T-helper 17 cell (primary cell): ENCODE measurements at places on chromosomes 4 and X.

GRCh38 chr4:185774131-185774653 is 37.8 kb downstream of the SORBS2 start:
- DNase-seq, result no peak

GRCh38 chr4:52001616-52002015 is 18.5 kb downstream of the LRRC66 start:
- DNase-seq, result no peak

DNA sequence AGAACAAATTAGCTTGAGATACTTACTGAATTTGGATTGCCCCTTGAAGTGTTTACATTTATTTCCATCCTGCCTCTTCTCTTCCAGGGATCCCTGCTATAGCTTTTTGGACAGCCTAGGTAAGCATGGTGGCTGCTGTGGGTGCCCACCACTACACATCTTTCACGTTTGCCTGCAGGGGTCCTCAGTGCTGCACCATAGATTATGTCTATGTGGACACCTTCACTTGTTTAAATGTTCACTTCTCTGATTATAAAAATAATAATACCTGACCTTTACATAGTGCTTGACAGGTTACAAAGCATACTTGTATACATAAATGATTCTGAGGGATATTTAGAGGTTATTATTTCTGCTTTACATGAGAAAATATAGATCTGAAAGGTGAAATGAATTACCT is 67.9 kb upstream of the SLC4A4 start:
- DNase-seq, result no peak

- no peak for DNase-seq
Observed at GRCh38 chr4:99572527-99573240, 1.9 kb upstream of the MTTP start.

GRCh38 chrX:130885508-130885907 is 17.5 kb downstream of the ENOX2 start:
- no peak for DNase-seq

DNA sequence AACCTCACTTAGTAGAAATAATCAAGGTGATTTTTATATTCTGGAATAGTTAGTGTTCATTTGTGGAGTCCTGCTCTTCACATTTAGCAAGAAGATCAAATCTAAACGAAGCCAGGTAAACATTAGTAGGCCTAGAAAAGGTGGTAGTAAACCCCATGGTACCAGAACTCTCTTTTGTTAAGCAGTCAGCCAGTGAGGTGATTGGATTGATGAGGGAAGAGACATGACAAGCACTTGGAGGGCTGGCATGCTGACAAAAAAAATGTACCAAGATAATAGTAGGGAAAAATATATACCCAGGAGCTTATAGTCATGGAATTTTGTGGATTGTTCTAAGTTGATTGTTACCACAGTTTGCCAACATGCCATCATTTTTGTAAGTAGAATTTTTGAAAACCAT is 163.8 kb downstream of the BANK1 start:
- no peak for DNase-seq

GRCh38 chr4:153318696-153319320 is 25.7 kb upstream of the MND1 start:
- DNase-seq, result no peak

DNA sequence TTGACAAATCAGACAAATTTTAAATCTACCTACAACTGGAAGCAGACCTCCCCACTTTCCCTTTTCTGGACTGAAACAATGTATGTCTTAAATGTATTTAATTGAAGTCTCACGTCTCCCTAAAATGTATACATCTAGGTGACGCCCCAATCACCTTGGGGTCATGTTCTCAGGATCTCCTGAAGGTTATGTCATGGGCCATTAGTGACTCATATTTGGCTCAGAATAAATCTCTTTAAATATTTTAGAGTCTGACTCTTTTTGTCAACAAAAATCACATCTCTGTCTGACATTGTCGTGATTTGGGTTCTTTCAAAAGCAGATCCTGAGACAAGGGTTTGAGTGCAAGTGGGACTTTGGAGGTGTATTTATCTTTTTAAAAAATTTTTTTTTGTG is 26.2 kb upstream of the BOD1L1 start:
- DNase-seq, result no peak

DNA sequence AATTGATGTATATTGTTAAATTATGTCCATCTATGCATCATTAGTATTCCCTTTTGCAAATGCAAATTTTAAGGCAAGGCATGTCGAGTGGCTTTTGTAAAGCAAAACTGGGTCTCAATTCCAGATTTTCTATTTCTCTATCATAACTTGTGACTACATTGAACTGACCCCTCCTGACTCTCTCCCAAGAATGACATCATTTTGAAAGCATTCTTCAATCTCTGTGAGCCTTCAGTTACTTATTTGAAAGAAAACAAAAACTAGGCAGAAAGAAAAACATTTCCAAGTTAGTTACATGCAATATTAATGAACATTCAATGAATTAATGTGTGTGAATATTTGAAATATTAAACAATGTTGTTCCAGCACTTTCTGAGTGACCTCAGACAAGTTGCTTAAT is 314.3 kb upstream of the CLNK start:
- DNase-seq, result no peak

- DNase-seq, result no peak
Observed at GRCh38 chr4:125440814-125441213, 126.1 kb downstream of the FAT4 start.

DNA sequence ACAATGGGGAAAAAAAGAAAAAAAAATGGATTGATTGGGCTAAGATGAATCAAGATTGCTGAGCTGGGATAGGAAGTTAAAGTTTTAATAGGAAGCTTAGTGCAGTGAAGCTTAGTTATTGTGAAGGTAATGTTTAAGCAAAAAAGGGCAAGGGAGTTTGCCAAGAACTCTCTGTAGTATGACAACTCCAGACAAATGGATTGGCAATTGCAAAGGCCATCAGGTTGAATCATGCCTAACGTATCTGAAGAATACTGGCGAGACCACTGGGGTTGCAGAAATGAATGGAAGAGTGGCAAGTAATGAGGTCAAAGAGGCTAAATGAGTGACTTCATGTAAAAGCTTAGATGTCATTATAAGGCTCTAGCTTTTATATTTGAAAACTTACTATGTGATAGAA is 1654.0 kb downstream of the PCDH7 start:
- DNase-seq, result no peak

DNA sequence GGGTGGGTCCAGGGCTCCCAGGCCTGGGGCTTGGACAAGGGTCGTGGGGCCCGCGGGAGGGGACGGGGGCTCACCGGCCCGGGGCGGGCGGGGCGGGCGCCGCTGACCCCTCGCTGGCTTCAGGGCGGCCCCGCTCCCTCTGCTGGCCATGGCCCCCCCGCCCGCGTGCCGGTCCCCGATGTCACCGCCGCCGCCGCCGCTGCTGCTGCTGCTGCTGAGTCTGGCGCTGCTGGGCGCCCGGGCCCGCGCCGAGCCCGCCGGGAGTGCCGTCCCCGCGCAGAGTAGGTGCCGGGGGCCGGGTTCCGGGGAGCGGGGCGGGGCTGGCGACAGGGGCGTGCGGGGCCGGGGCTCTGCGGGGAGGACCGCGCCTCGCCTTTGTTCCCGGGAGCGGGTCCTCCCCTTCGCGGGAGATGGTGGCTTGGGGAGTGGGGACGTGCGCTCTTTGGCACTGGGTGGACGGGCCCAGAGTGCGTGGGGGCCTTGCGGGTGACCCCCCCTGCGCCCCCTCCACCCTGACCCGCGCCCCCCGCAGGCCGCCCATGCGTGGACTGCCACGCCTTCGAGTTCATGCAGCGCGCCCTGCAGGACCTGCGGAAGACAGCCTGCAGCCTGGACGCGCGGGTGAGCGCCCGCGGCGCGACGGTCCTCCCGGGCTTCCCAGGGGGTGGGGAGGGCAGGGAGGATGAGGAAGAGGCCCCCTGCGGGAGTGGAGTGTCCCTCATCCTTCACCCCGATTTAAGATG is 16.8 kb upstream of the NAT8L start:
- DNase-seq, result peak; percentile 46

GRCh38 chr4:48065587-48066052 is 49.0 kb downstream of the NIPAL1 start:
- no peak for DNase-seq

DNA sequence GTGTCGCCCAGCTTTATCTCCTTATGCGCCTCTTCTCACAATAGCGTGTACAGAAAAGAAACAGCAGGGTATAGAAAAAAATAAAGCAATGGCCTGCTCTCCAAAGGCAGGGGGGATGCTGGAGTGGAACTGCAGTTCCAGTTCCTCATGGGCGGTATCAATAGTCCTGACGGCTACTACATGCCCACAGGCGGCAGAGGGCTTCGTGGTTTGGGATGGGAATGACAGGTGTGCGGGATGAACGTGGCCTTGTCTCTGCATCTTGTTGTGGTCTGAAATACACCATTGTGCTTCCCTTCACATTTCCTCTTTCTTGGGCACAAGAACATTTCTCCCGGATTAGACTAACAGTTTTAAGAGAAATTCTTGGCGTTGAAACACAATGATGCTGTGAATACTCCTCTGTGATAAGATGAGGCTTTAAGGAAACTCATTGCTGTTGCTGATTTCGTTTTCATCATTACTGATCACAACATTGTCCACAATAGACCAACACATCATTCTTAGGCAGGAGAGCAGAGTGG is 124.1 kb upstream of the IGFBP7 start:
- no peak for DNase-seq

- DNase-seq, result no peak
Observed at GRCh38 chr4:89055157-89056080, 1.6 kb downstream of the FAM13A start.

GRCh38 chrX:23901805-23902204 is 5.9 kb downstream of the APOO start:
- no peak for DNase-seq

DNA sequence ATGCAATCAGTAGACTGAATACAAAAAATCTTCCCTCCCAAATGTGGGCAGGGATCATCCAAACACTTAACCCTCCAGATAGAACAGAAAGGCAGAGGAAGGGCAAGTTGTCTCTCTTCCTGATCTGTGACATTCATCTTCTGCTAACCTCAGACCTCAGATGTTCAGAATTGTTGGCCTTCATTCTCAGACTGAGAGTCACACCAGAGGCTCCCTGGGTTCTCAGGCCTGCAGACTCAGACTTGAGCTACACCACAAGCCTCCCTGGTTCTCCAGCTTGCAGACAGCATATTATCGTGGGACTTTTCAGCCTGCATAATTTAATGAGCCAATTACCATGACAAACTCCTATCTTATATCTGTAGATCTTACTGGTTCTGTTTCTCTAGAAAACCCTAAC is 1471.6 kb upstream of the ADGRL3 start:
- no peak for DNase-seq

GRCh38 chrX:119690921-119691716 is 1.8 kb downstream of the SEPTIN6 start:
- no peak for DNase-seq

- no peak for DNase-seq
Observed at GRCh38 chr4:168483811-168484210, 3.5 kb upstream of the DDX60L start.

DNA sequence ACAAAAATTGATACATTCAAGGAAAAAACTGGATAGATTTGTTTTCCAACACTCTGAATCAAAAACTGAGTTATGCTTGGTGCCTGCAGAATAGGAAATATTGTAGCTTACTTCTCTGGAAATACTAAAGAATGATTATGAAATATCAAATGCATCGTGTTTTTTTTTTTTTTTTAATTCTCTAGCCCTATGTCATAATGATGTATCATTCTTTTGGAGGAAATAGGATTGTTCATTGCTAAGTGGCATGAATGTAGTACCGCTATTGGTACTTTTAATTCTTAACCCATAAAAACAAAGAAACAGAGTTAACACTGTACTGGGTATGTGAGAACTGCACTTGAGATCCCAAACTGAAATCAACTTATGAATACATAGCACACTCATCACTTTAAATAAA is 7.6 kb upstream of the FAM200B start:
- no peak for DNase-seq

GRCh38 chr4:22486276-22486675 is 29.6 kb downstream of the ADGRA3 start:
- no peak for DNase-seq

- no peak for DNase-seq
Observed at GRCh38 chr4:107692202-107692601, 27.8 kb downstream of the PAPSS1 start.

GRCh38 chrX:10636337-10636736 is 16.0 kb upstream of the MID1 start:
- no peak for DNase-seq

- DNase-seq, result no peak
Observed at GRCh38 chr4:951186-951585, 18.9 kb downstream of the TMEM175 start.

DNA sequence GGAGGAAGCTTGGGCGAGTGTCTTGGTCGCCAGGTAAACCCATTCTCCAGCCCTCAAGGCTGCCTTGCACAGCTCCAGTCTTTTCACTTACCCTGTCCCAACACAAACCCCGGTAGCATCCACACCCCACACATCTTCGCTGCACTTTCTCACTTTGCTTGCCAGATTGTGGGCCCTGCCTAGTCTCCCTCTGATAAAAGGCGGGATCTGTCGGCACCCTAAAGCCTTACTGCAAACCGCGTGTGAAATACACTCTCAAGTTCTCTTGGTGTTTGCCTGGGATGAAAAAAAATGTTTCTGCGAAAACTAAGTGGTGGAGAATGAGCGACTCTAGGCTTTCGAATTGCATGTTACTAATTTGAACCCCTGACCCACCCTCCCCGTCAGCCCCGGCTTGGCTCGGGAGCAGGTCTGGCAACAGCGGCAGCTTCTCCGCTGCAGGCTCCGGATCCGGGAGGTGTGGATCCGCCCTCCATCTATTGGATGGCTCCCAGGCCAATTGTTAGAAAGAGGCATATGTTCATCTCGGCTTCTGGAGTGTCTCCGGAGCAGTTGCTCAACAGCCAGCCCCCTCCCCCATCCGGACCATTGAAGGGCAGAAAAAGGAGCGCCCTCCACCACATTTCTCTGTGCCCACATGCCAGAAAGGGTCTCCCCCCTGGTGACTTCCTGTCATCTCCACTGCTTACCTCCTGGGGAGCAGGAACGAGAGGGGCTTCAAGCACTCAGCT is 3.0 kb upstream of the CITED1 start:
- no peak for DNase-seq

GRCh38 chrX:53594354-53594753 is 92.2 kb downstream of the HUWE1 start:
- DNase-seq, result no peak

- no peak for DNase-seq
Observed at GRCh38 chr4:145782756-145783155, 102.8 kb downstream of the C4orf51 start.

DNA sequence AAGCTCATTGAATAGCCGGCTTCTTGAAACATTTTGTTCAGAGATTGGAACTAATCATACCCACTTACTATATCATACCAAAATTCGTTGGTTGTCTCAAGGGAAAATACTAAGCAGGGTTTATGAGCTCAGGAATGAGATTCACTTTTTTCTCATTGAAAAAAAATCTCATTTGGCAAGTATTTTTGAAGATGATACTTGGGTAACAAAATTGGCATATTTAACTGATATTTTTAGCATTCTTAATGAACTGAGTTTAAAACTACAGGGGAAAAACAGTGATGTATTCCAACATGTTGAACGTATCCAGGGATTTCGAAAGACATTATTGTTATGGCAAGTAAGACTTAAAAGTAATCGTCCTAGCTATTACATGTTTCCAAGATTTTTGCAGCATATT is 6.4 kb downstream of the FAM200B start:
- no peak for DNase-seq

GRCh38 chrX:140180585-140180984 is 215.3 kb upstream of the CXorf66 start:
- no peak for DNase-seq

GRCh38 chr4:80294206-80294605 is 27.7 kb downstream of the FGF5 start:
- no peak for DNase-seq

- DNase-seq, result no peak
Observed at GRCh38 chrX:109672239-109672638, 47.3 kb upstream of the KCNE5 start.

GRCh38 chr4:183072176-183072575 is 26.9 kb upstream of the WWC2 start:
- no peak for DNase-seq

GRCh38 chr4:157818946-157819692 is 353.7 kb downstream of the GASK1B start:
- no peak for DNase-seq
